Astrocyte of the hippocampus (primary cell): ENCODE measurements at places on chromosomes 6 and 20.

DNA sequence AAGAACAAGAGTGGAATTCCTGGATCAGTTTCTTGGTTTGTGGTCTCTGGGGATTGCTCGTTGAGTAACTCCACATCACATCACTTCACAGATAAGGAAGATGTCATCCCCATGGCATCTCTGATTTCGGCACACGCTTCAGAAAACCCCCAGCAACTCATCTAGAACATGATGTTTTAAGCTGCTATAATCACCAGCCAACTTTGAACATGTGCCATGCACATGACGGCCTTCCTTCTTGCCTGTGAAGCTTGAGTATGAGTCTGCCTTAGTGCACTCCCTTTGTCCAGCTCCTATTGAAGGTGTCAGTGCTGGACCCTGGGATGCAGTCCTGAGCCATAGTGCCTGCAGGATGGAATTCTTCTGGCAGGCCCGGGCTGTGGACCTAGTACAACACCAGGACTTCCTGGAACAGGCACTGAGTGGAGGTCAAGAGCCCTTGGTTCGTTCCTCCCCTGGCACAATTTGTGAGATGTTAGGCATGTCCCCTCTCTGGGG is 231.5 kb upstream of the SUPT3H start:
- peak; percentile 48 for DNase-seq

GRCh38 chr6:29388533-29388932 is 6.9 kb upstream of the OR12D2 start:
- DNase-seq: no peak

DNA sequence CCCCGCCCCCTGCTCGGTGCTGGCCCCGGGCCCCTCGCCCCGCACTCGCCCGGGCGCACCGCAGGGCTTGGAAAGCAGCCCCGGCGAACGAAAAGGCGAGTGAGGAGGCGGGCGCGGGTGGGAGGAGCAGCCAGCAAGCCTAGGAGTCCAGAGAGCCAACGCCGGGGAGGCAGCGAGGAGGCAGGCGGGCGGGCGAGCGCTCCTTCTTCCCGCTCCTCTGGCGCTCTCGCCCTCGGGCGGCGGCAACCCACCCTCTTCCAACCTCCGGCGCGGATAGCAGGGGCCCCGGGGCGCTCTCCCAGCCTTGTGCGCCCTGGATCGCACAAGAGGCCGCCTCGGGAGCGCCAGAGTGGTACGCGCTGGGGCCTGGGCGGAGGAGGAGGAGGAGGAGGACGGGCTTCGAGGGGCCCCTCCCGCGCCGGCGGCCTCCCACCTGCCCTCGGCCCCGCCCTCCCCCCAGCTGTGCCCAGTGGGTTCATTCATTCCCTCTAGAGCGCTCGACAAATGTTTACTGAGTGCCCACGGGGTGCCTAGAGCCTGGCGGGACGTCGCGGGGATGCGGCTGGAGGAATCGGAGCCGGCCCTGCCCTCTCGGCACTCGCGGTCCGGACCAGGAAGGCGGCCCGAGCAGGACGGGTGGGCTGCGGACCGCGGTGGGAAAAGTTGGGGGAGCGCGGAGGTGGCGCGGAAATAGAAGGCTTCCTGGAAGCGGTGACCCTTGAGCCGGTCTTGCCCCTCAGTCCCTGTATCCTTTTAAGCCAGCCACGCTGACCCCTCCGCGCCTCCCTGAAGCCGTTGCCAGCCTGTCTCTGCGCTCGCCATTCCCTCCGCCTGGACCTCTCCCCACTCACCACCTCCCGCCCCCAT is at the start of gene BMP7:
Gene BMP7 (minus strand): TSS at position 351 of the 867 bp plus-strand sequence. CDS start 519 bp downstream, outside the sequence.
- peak; percentile 60 for DNase-seq

GRCh38 chr6:24458134-24458533 is 31.2 kb downstream of the GPLD1 start:
- no peak for DNase-seq

- DNase-seq: no peak
Measured at GRCh38 chr20:48769069-48769983, 58.5 kb downstream of the PREX1 start.

DNA sequence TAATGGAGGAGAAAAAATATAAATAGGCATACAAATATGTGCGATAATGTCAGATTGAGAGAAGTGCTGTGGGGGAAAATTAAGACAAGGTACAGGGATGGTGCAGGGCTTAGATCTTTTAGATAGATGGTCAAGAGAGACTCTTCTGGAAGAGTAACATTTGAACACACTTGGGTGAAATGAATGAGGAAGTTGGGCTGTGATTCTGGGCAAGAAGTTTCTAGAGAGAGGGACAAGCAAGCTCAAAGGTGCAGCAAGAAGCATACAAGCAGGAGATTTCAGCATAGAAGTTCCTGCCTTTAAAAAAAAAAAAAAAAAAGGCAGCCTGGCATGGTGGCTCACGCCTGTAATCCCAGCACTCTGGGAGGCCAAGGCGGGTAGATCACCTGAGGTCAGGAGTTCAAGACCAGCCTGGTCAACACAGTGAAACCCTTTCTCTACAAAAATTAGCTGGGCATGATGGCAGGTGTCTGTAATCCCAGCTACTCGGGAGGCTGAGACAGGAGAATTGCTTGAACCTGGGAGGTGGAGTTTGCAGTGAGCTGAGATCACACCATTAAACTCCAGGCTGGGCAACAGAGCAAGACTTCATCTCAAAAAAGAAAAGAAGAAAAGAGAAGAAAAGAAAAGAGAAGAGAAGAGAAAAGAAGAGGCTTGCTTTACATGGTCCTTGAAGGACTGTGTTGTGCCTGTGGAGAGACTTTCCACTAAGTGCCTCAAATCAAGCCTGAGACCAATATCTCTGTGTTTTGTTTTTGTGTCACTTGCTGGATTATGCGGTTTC is 9.7 kb upstream of the CD83 start:
- no peak for DNase-seq

GRCh38 chr6:30463651-30464618 is 25.4 kb upstream of the HLA-E start:
- DNase-seq: peak; percentile 68

DNA sequence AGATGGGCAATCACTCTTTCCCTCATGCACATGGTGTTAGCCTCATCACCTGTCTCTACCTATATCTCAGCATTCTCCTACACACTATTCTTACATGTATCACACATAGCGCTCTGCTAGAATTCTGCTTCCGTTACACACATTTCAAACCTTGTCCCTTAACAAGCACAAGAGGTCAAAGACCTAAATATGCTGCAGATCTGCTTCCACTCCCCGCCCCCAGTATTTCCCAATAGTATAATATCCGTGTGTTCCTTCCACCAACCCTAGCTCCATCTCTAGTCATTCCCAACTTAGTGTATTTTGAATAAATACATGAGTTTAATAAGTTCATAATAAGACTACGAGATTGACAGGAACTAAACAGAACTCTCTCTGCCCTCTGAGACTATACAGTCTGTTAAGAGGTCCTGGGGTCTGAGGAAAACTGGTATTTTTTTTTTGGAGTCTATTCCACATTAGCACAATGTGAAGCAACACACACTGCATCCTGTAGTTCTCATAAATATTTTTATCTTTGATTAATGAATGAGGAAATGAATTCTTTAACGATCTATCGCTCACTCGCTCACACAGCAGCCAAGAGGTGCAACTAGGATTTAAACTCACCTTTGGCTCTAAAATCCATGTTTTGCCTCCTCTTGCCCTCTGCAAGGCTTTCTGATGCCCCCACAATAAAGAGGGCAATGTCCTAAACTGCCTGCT is 491.6 kb downstream of the QKI start:
- DNase-seq: no peak

- no peak for DNase-seq
Measured at GRCh38 chr6:64227863-64228262, 592.3 kb downstream of the PHF3 start.

GRCh38 chr6:291697-292505 is at the start of gene DUSP22:
DUSP22 (plus strand) TSS chr6:292487; CDS start chr6:292540, 53 bp downstream.
- peak; percentile 94 for DNase-seq

- DNase-seq: no peak
Measured at GRCh38 chr20:61912665-61913422, 152.8 kb downstream of the TAF4 start.

DNA sequence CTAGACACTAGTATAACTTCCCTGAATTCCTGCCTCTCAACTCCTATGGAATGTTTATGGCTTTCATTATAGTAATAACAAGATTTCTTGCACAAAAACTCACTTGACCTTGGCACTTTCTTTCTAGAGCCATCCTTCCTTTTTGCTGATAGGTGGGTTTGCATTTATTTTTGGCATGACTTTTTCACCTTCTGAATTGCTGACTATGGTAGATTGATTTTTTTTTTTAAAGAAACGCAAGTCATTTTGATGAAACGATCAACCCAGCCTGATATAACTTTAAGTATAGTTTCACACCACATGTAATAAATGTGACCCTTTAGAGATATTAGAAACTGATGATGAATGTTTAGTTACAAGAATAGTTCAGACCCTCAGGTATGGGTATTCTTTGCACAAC is 61.8 kb downstream of the BMP6 start:
- no peak for DNase-seq

GRCh38 chr20:58327211-58327610 is 17.7 kb downstream of the RAB22A start:
- DNase-seq: no peak

GRCh38 chr6:150971219-150971618 is 105.7 kb downstream of the MTHFD1L start:
- DNase-seq: no peak

DNA sequence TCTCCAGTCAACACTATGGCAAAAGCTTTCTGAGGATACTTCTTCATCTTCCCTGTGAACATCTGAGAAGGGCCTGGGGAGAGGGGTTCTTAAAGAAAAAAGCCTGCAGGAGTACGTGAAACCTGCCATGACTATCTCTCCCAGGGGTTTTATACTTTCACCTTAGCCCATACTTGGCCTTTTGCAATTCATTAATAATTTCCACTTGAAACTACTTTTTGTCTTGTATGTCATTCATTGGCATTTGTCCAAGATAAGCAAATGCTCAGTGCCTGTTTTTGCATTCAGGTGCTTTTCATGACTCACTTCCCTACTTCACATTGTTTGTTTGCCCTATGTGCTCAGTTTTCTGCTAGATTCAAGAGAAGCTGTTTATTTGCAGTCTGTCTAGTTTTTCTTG is 580.3 kb upstream of the GJE1 start:
- DNase-seq: peak; percentile 86

DNA sequence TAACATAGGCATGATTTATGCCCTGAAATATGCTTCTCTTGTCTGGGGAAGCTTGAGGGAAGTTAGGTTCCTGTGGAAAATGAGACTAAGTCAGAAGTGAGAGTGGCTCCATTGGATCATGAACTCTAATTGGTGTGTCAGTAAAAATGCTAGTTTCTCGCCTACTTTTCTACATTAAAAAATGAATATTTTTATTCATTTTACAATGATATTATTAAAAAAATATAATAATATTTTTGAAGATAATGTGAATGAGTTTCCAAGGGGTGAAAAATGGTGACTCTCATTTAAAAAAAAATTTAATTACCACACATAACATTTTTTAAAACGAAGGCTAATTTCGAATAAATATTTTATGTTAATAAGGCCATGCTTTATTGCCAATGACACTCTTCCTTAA is 84.2 kb downstream of the HIVEP1 start:
- DNase-seq: no peak

DNA sequence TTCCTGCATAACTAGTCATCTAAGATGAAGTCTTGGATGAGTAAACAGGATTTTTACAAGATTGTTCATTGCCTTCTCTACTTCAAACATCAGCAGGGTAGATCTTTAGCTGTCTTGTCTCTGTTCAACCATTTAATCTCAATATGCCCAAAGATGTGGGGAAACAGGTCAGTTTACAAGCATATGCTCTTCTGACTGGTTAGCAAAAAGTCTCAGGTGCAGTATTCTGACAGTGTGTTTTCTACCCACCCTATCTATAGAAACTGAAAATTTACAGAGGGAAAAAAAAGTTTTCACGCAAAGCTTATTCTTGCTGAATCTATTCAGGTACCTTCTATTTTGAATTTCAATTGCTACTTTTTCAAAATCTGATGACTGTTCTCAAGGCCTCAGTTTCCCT is 29.0 kb downstream of the MAP3K5 start:
- DNase-seq: no peak

GRCh38 chr6:87539554-87539953 is 50.2 kb downstream of the RARS2 start:
- no peak for DNase-seq

GRCh38 chr6:44080561-44081521 is 46.4 kb downstream of the MRPL14 start:
- no peak for DNase-seq

DNA sequence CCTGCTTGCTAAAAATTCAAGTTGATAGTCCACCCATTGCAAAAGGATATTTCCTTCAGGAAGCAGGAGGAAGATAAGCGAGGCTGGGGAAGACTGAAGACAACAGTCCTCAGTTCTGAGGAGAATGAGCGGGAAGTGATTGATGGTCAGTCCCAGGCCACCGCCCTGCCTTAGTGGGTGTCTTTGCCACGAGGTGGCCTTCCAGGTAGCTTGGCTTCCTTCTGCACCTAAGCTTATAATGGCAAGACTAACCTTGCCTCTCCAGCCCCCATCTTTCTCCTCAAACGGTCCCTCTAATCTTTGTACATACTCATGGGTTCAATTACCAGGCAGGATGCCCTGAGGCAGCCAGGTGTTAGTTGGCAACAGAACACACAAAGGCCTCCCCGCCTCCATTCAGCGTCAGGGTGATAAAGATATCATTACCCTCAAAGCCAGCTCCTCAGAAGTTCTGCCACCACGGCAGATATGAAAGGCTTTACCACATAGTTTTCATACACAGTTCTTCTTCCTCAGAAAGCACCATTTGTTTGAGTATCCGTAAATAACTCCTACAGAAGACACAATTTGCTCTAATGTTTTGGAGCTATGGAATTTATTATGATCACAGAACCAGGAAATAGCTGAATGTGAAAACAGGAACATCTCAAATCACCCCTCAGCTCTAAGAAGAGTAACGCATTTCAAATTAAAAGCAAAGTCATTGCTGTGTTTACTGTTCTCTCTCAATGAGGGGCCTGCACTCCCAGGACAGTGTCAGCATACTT is 249.4 kb downstream of the ATXN1 start:
- no peak for DNase-seq

- no peak for DNase-seq
Measured at GRCh38 chr6:45613656-45614055, 235.9 kb upstream of the SUPT3H start.

GRCh38 chr6:159586684-159587083 is 106.4 kb downstream of the SOD2 start:
- DNase-seq: no peak
